ENCODE measurements at places on chromosomes 1 and 21.

GRCh38 chr1:1371746-1372711 is 3.0 kb downstream of the AURKAIP1 start:
- peak; percentile 83 for DNase-seq

DNA sequence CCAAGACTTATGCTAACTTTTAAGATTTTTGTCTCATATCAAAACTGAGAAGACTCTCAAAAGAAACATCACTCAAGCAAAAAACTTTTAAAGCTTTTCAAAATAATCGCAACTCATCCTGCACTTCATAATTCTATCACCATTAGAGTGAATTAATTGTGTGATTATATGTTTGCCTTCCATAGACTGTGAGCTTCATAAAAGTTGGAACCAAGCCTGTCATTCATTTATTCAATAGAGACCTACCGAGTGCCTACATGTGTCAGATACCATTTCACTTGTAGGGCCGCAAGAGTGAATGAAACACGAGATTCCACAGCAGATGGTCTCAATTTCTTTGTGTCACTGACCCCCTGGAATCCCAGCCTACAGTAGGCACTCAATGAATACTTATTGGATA is 106.4 kb downstream of the RHOU start:
- DNase-seq = no peak

DNA sequence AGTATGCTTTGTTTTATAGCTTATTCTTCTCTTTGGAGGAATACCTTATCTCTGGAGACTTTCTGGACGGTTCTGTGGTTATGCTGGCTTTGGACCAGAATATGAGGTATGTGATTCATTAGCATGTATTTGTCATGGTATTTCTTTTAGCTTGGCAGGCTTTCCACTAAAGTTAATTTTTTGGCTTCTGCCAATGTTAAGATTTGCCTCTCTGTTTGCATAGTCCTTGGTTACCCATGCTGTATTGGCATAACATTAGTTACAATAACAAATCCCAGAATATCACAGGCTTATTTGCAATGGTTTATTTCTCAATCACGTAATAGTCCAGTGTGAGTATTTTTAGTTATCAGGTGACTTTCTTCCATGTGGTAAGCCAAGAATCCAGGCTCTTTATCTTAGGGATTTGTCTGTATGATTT is 9.7 kb downstream of the ZMPSTE24 start:
- DNase-seq = no peak

- DNase-seq = no peak
Measured at GRCh38 chr1:175373786-175374623, 181.4 kb upstream of the KIAA0040 start.

DNA sequence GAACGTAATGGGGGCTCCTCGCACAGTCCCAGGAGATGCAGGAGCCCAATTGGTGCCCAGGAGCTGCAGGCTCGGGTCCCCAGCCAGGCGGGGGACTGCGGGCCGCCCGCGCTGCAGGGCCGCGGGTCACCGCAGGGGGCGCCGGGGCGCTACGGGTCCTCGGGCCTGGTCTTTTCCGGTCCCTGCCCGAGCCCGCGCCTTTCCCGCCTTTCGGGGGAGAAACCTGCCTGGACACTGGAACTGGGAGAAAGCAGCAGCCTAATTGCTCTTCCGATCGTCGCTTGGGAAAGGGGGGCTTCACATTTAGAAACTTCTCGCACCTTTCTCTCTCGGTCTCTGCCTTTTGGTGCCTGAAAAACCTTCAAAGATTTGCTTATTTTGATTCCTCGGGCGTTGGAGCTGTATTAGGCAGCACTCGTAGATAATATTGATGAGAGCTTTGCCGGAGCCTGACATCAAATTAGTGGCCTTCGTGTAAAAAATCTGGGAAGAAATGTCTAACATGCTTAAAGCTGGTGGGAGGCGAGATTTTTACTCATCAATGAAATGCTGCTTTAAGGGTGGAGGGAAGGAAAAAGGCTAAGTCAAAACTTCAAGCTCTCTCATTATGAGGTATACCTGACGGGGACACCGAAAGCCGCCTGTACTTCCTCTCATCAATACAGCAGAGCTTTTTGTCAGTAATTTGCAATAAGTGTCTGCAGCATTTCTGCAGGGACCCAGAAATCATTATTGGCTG is 12.6 kb upstream of the BARHL2 start:
- DNase-seq = no peak

GRCh38 chr1:200072636-200073285 is 45.3 kb downstream of the NR5A2 start:
- DNase-seq = no peak

- DNase-seq = no peak
Measured at GRCh38 chr21:22880573-22880972, 1882.4 kb downstream of the NCAM2 start.

- DNase-seq = no peak
Measured at GRCh38 chr1:246748867-246749266, 24.7 kb downstream of the SCCPDH start.

- no peak for DNase-seq
Measured at GRCh38 chr1:41695118-41695745, 210.7 kb upstream of the EDN2 start.

GRCh38 chr1:42841010-42841409 is 5.4 kb upstream of the ZNF691 start:
- DNase-seq = no peak

DNA sequence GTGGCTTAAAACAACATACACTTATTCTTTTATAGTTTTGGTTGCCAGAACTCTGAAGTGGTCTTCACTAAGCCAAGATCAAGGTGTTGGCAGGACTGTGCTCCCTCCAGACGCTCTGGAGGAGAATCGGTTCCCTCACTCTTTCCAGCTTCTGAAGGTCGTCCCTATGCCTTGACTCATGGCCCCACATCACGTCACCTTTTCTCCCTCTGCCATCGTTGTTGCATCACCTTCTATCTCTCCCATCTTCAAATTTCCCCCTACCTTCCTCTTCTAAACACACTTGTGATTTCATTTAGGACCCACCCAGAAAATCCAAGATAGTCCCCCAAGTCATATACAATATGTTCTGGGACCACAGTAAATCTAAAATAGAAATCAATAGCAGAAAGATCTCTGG is 12.4 kb downstream of the HHIPL2 start:
- DNase-seq = no peak

DNA sequence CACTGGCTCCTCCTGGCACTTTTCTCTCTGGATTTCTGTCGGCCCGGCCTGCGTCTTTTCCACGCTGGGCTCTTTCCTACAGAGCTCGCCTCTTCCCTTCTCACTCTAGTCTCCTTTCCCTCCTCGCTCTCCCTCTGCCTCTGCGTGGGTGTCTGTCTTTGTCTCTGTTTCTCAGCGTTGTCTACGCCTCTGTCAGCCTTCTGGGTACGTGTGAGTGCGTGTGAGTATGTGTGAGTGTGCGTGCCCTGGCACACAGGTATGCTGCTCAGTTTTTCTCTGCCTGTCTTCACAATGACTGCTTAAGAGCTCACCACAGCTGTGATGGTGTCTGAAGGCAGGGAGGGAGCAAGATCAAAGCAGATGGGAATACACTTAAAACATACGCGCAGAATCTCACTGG is 77.7 kb downstream of the KIRREL1 start:
- DNase-seq = no peak

Data from stimulated activated naive CD4-positive, alpha-beta T cell (primary cell).